ENCODE measurements at places on chromosomes 12 and 14. TPM values are rescaled to one million over a fixed set of nuclear protein-coding genes. Genes with fewer than 3 reads are reported as not detected.

PLD4 gene
- 0.27 TPM for total RNA-seq

- DNase-seq, result no peak
Measured at GRCh38 chr14:49206828-49207227, 379.4 kb downstream of the RPS29 start.

DNA sequence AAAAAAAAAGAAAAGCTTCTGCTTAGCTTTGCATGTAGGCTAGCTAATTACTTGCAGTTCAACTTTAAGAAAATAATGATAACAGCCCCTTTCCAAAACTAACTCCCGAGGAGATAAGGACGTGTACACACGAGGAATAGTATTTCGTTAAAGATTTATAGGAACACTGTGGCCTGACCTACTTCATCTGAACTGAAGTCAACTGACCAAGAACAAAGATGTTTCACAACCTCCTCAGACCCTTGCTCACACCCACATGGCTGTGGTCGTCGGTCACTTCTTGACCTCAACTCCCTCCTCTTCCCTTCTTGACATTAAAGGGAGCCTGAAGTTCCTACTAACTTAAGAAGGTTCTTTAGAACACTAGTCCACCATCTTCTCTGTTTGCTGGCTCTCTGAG, 25.3 kb upstream of the FAM181A start:
- no peak for DNase-seq

SOAT2 gene
- total RNA-seq, result 0.12 TPM

DNA sequence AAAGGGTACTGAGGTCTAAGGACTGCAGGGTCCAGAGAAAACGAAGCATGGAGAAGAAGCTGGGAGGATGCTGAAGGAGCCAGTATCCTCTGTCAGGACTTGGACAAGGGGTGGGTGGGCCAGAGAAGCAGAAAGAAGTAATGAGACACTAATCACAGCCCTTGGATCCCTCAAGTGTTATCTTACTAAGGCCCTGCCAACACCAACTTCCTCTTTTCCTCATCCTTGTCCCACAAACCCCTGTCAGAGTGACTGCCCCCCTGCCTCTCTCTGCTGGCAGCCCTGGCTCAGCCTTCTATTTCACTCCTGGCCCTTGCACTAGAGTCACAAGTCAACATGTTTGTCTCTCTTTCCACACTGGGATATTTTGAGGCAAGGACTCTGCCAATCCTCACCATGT, 3.8 kb upstream of the ASIC1 start:
- no peak for DNase-seq

TEAD4 gene
- total RNA-seq, result 11.6 TPM

GRCh38 chr12:94207849-94208621, 59.7 kb downstream of the PLXNC1 start:
- no peak for DNase-seq
